ENCODE measurements at places on chromosomes 5 and 9.

DNA sequence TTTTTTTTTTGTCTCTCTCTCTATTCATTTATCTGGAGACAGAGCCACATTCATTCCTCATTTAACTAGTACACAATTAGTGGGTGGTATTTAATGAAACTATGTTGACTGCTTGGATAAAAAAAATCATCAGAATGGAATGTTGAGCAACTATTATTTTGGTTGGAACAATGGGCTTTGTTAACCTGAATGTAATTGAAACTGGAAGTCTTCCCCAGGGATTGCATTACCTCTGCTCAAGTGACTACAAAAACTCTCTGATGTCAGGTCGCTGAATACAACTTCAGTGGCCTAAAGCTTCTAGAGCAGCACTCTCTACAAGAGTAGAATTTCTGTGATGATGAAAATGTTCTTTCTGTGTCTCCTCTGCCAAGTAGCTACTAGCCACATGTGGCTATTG, 295.8 kb downstream of the DEPDC1B start:
- no peak for DNase-seq

DNA sequence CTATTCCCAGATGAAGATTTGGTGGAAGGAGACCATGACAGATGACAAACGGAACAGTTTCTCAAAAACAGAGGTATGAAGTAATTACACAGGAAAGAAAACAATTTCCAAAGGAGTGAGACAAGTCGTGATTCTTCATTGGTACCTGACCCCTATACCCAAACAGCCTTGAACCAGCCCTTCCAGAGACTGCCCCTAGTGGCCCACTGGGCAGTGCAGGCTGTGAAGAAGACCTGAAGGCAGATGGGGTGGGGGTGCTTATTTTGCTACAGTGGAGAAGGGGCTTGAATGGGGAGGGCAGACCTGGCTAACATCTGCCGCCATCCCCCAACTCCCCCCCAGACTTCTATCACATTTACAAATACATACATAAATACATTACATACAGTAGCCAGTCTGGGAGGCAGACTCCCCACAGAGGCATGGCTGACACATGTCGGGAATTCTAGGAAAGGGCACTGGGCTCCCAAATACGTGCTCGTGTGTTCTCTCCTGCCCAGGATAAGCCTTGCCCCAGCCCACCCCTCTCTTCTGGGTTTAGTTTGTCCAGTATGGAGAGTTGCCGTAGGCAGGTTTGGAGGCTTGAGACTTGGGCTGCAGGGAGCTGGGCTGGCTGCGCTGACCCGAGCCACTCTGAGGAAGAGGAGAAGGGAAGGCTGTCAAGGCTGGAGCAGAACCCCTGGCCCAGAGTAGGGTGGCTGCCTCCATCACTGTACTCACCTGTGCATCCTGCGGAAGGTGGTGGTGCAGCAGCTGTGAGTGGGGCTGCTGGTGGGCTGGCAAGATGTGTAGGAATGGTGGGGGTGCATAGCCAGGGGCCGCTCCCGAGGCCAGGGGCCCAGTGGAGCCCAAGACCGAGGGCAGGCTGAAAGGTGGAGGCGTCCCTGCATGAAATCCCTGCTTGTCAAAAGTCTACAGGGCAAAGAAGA, 105.3 kb downstream of the UBE2R2 start:
- DNase-seq: no peak

GRCh38 chr9:131700765-131701435, 39.0 kb downstream of the RAPGEF1 start:
- no peak for DNase-seq

GRCh38 chr9:82109626-82110025, 121.1 kb downstream of the SPATA31D1 start:
- DNase-seq: no peak

DNA sequence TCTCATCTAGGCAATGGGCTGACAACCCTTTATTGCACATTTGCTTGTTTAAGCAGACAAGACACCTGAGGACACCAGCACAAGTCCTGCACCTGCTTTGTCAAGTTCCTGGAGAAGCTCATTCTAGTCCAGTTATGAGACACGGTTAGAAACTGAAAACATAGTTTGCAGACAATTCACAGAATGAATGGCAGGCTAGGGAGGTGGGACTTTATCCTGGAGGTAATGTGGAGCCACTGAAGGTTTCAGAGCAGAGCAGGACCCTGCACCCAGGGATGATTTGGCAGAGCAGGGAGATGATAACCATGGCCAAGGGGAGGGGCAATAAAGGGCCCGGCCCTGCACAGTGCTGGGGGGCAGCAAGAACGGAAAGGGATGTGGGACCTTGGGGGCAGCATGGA, 50.7 kb upstream of the SLC25A51 start:
- no peak for DNase-seq

- DNase-seq: no peak
These were observed 18.9 kb upstream of the SLC30A5 start for GRCh38 chr5:69074664-69075521.
